Stimulated activated CD4-positive, alpha-beta T cell treated with anti-CD3 and anti-CD28 coated beads, Interleukin-4, amount 100 ng/mL, for 4 hours (primary cell): ENCODE measurements at places on chromosomes 7 and 10.

DNA sequence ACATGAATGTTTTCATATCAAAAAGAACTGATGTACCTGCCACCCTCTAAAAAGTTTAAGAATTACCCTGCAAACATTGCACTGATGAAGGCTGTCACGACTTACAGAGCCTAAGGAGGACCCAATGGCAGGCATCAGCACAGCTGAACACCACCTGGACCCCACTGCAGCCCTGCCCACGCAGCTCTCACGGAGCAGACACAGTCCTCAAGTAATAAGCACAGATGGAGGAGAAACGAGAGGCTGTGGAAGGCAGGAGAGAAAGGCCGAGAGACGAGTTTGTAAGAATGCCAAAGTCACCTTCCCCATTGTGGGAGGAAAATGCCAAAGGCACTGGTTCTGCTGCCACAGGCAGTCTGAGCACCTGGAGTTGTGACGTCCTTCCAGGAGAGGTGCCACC is 135.0 kb downstream of the DLG5 start:
- no peak for DNase-seq

- DNase-seq, result no peak
Observed at GRCh38 chr7:71615017-71615416, 483.1 kb downstream of the GALNT17 start.

GRCh38 chr7:54881816-54882520 is 123.0 kb upstream of the SEC61G start:
- no peak for DNase-seq

GRCh38 chr7:50633414-50633710 is 68.2 kb upstream of the DDC start:
- DNase-seq, result no peak

DNA sequence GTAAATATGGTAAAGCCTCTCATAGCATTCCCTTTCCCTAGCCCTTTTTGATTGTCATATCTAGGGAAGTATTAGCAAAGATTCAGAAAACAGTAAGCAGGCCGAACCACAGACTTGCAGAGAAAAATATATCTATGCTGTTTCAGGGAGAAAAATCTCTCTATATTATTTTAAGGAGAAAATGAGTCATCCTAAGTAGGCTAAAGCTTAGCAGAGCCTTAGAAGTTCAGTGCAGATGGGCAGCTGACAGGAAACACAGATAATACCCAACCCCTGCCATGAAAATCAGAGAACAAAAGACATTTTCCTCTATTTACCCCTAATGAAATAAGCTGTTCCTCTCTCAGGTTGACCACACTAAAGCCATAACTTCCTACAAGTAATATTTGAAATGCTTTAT is 16.5 kb downstream of the C1QL3 start:
- no peak for DNase-seq

DNA sequence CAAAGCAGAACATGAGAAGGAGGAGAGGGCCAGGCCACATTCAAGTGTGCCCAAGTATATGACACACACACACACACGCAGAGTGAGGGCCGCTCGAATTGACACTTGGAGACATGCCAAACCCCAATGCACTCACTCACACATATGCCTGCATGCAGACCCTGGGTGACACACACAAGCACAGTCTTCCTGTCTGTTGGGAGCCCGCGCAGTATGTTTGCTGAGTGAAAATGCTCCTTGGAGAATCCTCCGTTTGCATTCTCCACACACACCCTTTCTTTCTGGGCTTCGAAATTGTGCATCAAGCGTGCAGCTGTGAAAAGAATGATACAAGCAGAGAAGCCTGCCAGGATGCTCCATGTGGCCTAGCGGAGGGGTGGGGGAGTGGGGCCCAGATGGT is 120.9 kb downstream of the PLXNA4 start:
- no peak for DNase-seq

DNA sequence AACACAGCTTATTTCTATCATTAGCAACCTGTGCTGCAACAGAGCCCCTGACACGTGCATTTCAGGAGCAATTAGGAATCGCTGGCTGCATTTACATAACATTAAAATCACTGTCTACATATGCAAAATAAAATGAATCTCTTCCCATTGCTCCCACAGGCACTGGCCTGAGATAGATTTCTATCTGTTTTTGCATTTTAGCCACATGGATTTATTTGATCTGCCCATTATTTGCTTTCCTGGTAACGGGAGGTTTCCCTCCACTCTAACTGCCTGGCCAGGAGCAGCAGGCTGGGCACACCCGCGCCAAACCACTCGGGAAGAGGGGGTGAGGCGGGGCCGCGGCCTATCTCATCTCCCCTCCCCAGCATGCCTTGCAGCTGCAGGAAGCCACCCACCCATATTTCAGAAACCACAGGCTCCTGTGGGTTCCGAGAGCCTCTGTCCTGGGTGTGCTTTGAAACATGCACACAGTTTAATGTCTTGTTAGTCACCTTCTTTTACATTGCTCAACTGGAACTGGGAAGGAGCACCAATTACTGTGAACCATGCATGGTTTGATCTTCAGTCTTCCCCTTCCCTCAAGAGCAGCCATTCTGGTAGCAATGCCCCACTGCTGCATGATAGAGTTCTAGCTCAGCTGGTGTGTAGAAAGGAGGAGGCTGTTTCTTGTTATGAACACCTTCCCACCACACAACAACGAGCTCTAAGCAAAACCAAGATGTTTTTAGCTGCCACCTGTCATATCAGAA is 37.7 kb upstream of the IKZF1 start:
- peak; percentile 84 for DNase-seq

DNA sequence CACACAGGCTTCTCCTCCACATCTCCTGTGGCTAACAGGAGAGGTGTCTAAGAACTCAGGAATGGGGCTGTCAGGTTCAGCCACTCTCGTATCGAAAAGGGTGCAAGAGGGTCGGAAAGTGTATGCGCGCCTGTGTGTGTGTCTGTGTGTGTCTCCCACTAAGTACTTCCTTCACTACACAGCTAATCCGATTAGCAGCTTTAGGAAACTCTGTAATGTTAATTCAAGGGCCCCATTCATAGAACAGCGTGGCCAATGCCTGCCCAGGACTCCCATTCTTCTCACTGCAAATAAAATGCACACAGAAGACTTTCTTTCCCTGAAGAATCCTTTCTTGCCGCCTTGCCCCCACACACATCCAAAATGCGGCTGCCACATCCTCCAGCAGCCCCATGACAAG is 39.9 kb downstream of the TLL2 start:
- no peak for DNase-seq

GRCh38 chr7:151742713-151743480 is 134.0 kb downstream of the PRKAG2 start:
- DNase-seq, result no peak

GRCh38 chr7:41881331-41882130 is 178.6 kb upstream of the INHBA start:
- DNase-seq, result peak; percentile 75

DNA sequence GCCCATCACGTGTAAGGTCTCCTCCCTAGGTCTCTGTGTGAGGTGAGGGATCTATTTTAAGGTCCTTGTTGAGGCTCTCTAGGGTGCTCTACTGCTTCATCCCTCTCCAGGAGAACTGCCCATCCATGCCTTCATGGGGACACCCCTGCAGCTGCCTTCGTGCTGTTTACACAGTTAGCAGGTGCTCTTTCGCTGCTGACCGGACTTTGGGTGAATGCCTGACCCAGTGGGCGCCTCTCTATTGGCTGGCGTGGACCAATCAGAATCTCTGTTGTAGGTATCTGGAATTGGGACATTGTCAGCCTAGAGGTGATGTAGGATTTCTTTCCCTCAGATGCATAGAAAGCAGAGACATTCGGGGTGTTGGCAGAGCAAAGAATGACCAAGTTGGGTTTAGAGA is 38.7 kb upstream of the HMX3 start:
- DNase-seq, result no peak

DNA sequence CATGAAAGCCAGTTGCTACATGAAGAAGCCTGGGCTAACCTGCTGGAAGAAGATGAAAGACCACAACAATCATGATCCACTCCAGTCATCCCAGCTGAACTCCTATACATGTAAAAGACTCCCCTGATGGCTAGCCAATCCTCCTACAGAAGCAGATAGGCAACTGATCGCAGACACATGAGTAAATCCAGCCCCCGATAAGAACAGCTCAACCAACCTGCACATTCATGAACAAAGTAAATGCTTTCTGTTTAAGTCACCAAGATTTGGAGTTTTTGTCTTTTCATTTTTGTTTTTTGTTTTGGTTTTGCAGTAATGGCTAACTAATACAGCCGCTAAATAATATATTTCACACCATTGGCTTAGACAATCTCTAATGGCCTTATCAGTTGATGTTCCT is 53.7 kb downstream of the PRLHR start:
- DNase-seq, result no peak

GRCh38 chr7:93854480-93854879 is 36.1 kb downstream of the TFPI2 start:
- no peak for DNase-seq

DNA sequence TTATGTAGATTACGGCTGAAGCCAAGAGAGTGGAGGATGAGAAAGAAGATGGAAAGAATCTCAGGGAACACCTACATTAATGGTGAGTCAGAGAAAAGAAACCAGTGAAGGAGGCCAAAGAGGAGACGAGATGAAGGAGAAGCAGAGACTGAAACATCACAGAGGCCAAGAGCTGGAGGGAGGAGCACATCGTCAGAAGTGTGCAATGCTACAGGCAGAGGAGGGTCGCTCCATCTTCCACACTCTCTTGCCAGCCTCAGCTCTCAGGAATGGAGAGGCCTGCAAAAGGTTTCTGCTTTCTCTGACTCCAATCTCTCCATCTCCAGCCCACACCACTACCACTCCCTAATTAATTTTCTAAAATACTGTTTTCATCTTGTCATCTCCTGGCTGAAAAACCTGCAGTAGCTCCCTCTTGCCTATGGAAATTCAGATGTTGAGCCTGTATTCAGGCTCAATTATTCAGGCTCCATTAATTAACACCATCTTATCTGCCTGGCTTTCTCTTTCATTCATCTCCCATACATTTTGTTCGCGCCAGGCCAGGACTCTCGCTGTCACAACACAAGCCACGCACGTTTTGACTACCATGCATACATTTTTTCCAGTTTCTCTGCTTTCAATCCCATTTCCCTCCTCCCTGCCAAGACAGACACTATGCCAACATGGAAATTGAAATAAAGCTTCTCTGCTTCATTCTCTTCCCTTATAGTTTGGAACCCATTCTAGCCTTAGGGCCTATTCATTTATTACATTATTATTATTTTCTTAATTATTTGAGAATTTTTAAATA is 165.8 kb downstream of the INHBA start:
- no peak for DNase-seq

DNA sequence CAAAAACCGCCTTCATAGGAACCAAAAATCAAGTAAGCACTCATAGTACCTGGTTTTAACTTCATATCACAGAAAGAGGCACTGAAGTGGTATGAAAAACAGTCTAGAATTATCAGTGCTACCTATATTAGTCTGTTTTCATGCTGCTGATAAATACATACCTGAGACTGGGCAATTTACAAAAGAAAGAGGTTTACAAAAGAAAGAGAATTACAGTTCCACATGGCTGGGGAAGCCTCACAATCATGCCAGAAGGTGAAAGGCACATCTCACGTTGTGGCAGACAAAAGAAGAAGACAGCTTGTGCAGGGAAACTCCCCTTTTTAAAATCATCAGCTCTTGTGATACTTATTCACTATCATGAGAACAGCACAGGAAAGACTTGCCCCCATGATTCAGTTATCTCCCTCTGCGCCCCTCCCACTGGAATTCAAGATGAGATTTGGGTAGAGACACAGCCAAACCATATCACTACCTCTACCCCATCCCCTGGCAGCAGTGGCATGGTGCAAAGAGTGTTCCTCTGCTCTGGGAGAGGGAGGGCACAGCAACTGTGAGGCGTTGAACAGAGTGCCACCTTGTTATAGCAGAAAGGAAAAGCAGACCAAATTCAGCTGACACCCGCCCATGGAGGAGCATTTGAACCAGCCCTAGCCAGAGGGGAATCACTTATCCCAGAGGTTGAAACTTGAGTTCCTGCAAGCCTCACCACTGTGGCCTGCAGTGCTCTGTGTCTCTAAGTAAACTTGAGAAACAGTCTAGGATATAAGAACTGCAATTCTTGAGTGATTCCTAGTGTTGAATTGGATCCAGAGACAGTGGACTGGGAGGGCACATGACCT is 61.9 kb upstream of the PTPRZ1 start:
- no peak for DNase-seq

- no peak for DNase-seq
Observed at GRCh38 chr10:131814567-131815265, 86.1 kb upstream of the PPP2R2D start.

DNA sequence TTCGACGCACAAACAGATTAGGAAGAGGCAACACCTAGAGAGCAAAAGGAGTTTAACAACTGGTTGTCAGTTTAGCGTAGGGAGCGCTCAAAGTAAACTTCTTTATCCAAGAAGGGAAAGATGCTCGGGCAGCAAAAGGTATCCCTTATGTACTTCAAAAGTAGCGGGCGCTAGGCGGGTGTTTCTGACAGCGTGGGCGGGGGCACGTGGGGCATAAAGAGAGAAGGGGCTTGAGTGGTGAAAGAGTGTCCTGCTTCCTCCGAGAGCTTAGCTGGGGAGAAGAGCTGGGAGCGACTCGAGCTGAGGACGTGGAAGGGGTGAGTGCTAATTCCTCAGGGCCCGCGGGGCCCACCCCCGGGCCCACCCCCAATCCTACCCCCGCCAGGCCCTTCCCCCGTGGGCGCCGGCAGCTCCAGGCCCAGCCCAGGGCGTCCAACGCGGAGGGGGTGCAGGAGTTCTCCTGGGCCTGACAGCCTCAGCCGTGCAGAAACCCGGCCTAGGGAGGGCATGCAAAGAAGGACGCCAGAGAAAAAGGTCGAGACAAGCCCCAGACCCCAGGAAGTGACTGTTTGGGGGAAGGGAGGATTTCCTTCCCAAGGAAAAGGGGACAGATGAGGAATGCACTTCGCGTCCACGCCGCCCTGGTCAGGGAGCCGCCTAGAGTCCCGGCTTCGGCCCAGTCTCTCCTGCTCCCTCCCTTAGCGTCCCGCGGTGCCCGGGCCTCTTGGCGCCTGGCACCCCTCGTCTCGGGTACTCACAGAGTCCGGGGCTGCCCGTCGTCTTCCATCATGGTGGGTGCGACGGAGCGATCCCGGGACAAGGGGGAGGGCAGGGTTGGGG is 868 bp downstream of the TIAL1 start:
- peak; percentile 71 for DNase-seq

DNA sequence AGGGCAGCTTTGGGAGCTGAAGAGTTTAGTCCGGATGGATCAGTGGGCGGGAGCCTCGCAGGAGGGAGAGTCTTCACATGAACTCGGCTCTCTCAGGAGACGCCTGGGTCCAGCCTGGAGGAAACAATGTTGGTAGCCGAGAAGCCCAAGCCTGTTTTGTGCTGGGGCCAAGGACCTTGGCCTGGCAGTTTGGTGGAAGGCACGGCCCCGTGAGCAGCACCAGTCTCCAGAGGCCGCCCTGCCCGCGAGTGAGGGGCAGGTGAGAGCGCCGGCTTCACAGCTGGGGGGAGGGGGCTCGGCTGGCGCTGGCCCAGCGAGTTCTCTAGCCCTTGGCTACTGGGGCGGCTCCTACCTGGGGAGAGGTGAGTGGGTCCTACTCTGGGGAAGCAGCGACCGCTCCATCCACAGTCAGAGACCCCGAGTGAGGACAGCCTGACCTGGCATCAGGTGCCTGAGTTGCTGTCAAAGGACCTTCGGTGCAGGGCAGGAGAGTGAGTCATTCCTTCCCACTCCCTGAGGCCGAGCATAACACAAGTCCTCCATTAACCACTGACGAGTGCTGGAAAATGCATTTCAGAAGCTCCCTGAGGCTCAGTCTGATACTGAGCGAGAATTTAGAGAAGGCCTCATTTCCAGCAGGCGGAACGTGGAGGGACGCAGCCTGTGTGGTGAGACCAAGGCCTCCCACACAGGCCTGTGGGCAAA is 89.3 kb upstream of the DIP2C start:
- no peak for DNase-seq
